Calu3 (cell line): ENCODE measurements at places on chromosomes 7 and 10. TPM values are rescaled to one million over a fixed set of nuclear protein-coding genes. Genes with fewer than 3 reads are reported as not detected.

The PKD2L1 gene
- total RNA-seq, result not detected in 2 replicates

The AVL9 gene
- total RNA-seq, result 86.1 and 86.6 TPM in 2 replicates

The EIF5AL1 gene
- total RNA-seq, result 0.19 and 0.20 TPM in 2 replicates

DNA sequence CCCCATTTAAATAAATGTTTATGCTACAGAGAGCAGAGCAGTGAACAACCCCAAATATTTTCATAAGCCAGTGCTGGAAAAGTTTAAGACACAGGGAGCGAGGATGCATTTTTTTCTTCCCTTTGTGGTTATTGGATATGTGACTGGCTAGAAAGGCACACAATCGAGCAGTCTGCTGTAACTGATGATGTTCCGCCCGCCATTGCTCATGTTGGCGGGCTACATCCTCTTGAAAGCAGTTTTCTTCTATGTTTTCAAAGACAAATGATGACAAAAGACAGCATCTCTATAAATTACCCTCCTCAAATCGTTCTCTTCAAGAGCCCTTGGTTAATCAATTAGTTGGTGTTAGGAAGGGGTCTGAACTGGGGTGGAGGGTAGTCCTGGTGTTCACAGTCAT is 269.8 kb downstream of the SKAP2 start:
- DNase-seq, result no peak

DNA sequence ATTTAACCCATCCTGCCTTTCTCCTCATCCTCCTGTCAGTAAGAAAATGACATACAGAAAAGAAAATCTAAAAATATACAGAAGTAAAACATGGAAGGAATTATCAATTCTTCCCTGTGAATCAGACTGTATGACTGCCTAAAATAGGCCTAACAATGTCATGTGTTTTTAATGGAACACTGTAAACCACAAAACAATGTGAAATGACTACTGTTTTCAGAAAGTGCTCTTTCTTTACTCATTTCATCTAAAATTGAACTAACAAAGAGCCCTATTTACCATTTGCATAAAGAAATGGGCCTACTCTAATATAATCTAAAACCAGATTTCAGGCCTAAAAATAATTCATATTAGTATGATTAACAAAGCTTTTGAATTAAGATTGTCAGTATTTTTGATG is 35.7 kb downstream of the SEMA3E start:
- no peak for DNase-seq

DNA sequence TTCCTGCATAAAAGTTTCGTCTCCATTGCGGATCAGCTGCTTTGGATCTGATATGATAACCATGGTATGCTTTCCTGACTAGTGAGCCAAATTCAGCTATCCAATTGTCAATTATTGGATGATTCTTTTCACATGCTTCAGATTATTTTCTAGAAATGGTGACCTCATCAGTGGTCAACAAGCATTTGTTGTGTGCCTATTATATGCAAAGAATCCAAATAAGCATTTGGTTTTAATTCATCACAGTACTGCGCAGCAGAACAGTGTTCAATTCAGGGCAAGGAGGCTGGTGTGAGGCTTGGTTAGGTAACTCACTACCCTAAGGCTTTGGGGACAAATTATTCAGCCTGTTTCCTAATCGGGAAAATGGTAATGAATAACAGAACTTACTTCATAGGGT is 200.5 kb downstream of the SKAP2 start:
- DNase-seq, result no peak

GRCh38 chr7:16402091-16402490 is 19.2 kb downstream of the CRPPA start:
- DNase-seq, result no peak

DNA sequence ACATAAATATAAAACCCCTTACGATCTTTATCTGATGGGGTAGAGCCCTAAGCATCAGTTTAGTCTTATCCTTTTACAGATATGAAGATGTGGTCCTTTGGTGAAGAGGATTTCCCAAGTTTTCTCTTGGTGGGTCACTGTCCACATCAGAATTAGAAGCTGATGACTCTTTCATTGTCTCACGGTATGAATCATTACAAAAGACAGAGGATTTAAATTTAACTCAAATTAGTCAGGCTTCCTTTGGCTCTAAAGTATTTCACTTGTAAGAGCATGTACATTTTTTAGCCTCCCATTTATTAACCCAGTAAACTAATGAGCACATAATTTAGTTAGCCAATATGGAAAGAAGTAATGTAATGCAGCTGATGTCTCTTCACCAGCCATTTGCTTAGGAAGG is 49.9 kb upstream of the TMEM26 start:
- DNase-seq, result no peak

GRCh38 chr7:43569424-43569823 is 13.5 kb upstream of the STK17A start:
- no peak for DNase-seq

DNA sequence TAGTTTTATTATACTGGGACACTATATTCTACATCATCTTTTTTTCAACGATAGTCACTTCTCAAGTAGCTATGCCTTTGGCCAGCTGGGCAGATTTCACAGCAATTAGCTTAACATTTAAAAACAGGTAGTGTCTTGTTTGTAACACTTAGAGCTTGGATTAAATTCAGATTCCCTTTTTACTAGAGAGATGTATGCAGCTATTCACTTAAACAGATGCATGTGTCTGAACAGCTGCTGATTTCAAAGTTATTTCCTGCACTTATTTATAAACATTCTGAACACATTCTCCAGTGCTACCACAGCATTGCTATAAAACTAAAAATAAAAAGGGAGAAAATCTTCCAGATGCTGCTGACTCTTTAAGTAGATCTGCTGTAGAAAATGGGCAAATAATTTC is 637.2 kb downstream of the POM121L12 start:
- DNase-seq, result no peak

- peak; percentile 61 for DNase-seq
These were observed 45.2 kb upstream of the BHLHA15 start for GRCh38 chr7:98165827-98166667.
